ENCODE measurements at places on chromosomes 4 and X. TPM values are rescaled to one million over a fixed set of nuclear protein-coding genes. Genes with fewer than 3 reads are reported as not detected.

Gene ANAPC4
- total RNA-seq = 38.8 TPM

GRCh38 chrX:94830717-94831116 is 1156.7 kb downstream of the FAM133A start:
- DNase-seq = no peak

DNA sequence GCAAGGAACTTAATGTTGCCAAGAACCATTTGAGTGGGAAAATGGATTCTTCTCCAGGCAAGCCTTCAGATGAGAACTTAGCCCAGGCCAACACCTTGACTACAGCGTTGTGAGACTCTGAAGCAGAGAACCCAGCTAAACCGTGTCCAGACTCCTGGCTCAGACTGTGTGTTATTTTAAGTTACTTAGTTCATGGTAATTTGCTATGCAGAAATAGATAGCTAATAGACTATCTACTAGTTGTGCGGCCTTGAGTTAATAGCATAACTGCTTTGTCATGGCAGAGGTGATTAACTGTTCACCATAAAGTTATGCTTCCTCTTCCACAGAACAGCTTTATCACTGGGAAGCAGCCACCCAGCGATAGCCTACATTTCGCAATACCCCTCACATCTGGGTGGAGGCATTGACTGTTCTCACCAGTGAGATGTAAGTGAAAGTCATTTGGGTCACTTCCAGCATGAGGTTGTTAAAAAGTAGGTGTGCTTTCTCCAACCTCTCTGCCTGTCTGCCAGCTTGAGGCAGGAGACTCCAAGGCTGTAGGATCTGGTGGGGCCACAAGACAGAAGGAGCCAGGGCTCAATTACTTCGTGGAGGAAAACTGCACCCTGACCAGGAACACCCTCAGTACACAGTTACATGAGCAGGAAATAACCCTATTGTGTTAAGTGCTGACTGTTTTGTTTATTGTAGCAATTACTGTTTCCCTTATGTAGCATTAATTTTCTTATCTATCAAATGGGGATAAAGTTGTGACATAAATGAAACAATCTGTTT is 94.2 kb downstream of the GPAT3 start:
- DNase-seq = no peak

GRCh38 chrX:14875624-14876023 is 2.4 kb downstream of the MOSPD2 start:
- DNase-seq = no peak

Gene DSPP
- not detected for total RNA-seq

Gene GASK1B
- total RNA-seq = not detected

Gene TMPRSS11E
- 2.3 TPM for total RNA-seq

DNA sequence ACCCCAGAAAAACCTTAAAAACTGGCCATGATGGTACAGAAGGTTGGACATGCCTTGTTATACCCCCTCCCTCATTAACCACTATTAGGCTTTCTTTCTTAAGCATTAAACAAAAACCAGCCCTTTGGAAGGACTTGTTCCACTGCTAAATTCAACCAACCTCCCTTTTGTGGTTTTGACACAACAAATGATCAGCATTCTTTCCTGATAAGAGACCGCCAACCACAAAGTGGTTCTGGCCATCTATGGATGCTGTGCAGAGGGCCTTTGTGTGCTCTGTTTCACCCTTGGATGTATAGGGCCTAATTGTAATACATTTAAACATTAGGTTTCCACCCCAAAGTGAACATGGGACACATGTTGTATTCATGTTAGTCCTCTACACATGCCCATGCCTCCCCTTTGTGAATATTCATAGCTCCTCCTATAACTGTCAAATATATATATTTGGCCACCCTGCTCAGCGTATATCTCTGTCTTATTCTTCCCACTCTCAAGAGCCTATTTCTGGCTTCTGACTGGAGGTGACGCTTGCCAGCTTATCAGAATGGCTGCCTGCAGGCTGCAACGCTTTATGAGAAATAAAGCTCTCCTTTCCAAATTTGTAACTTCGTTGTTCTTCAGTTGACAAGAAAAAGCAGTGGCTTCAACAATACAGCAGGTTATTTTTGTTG is 126.6 kb downstream of the NPNT start:
- DNase-seq = no peak

Gene RPA4
- 0.83 TPM for total RNA-seq

GRCh38 chrX:119775517-119776238 is 15.8 kb downstream of the RPL39 start:
- DNase-seq = no peak

DNA sequence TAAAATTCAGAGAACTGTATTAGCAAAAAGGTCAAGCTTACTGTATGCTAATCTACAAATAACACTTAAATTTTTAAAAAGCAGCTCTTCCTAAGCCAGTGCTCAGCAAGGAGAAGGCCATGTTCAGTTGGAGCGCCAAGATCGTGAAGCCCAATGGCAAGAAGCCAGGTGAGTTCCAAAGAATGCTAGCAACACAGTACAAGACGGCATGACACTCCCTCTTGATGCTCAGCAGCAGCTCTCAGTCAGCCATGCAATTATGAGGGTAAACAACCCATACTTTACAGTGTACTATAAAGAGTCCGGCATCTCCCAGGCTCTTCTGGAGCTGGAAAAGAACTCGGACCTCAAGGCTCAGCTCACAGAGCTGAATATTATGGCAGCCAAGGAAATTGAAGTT is 34.9 kb downstream of the STX18 start:
- DNase-seq = no peak

DNA sequence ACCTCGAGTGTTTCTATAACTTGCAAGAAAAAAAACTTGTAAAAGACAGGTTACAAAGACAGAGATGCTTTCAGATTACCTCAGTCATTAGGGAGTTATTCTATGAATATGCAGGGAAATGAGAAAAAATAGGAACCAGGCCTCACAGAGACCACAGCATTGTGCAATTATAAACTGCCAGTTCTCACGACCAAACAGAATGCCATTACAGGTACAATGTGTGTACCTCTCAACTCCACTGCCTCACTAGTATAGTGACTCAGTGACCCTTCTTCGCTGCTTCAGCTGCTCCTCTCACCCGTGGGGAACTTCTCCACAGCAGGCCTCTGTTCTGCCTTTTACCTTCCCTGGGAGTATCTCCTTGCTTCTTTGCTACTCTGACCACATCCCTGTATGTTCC is 2.3 kb upstream of the HTATSF1 start:
- no peak for DNase-seq

DNA sequence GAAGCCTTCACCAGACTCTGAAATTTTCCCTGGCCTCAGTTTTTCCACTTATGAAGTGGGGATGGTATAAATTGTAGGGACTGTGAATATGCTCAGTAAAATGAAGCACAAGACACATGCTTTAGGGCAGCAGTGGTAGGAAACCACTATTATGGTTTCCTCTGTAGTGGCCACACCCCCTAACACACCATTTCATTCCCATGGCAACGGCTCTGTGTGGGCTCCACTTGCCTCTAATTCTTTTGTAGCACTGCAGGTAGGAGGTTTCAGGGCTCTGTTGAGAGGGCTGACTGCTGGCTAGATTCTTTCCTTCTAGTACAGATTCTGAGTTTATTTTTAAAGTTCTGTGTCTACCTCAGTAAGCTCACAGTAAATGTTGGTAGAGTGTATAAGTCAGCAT is 3.5 kb upstream of the VMA21 start:
- peak; percentile 45 for DNase-seq

Gene GAGE12E
- total RNA-seq = not detected

Gene MGAT4D
- not detected for total RNA-seq

DNA sequence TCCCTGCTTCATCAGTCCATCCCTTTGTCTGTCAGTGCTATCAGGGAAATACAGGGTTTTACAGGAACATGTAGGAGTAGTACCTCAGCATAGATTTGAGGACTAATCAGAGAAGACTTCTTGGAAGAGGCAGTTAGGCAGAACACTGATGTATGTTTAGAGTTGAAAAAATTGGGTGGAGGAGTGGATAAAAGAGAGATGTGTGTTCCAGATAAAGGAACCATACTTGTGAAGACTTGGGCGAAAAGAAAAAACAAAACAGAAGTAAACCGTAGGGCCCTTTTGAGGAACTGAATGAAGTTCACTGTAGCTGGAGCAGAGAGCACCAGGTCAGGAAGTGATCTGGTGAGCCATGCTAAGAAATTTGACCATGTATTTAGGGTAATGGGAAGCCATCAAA is 32.3 kb downstream of the AFF1 start:
- DNase-seq = no peak

Gene MPC1L
- total RNA-seq = not detected

Gene PFKFB1
- 0.31 TPM for total RNA-seq

Gene RLIM
- 34.4 TPM for total RNA-seq

Gene FAAH2
- 6.9 TPM for total RNA-seq

- DNase-seq = peak; percentile 90
Observed at GRCh38 chr4:116358633-116359222, 726.6 kb downstream of the TRAM1L1 start.

Gene MTM1
- total RNA-seq = 4.8 TPM

DNA sequence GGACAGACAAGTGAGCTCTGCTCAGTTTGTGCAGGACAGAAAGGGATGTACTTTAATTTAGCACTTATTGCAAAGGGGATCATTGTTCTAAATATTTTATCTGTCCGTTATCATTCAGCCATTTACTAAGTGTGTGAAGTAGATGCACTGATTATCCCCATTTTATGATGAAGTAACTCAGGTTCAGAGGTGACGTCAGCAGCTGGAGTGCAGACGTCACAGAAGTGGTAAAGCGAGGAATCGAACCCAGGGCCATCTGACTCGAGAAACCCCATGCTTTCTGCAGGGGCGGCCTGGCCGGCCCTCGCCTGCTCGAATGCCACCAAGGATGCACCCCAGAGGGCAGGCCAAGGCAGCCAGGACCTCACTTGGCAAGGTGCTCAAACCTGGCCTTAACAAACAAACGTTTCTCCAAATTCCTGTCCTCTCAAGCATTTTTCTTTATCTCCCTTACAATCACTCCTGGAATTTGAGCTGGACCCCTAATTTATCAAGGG is 75.0 kb downstream of the DCTD start:
- DNase-seq = no peak

Gene EDA
- total RNA-seq = 8.1 TPM

Gene HELQ
- total RNA-seq = 13.9 TPM

DNA sequence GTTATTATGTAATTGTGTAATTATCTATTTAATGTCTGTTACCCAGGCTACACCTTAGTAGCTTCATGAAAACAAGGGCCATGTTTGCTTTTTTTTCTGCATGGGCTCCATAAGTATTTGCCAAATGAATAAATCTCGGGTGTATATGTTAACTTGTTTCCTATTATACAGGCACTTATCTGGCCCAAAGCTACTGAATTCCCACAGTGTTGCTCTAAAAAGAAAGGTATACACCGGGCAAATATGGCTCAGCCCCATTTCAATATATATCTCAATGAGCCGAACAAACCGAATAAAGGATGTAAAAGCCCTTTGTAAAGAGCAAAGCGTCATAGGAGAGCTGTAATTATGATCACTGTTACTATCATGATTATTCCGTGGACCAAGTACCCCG is 767 bp downstream of the PAQR3 start:
- no peak for DNase-seq

DNA sequence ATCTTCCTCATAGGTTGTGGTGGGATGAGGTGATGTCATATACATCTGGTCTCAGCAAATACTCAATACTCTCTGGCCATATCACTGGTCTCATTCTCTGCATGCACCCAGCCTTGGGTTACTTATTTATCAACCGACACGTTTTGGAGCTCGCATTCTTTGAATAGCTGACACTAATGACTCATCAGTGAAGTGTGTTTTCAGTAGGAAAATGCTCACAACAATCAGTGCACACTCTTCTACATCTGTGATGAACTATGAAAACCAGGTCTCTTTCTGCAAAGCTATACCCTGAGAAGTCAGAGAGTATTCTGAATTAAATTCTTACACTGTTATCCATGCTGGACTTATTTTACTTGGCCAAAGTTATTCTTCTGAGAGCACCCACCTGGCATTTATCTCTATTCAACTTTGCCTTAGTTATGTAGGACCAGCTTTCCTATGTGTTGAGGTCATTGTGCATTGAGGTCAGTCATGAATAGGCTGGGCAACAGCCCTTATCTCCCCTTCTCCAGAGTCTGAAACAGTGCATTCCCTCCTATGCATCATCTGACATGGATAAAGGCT is 58.7 kb upstream of the DHX15 start:
- no peak for DNase-seq

Gene NOX1
- not detected for total RNA-seq

Gene TEX13C
- 0.24 TPM for total RNA-seq

- no peak for DNase-seq
Observed at GRCh38 chr4:38621028-38621684, 42.8 kb upstream of the KLF3 start.
